ENCODE measurements at places on chromosomes 16 and 17. TPM values are rescaled to one million over a fixed set of nuclear protein-coding genes. Genes with fewer than 3 reads are reported as not detected.

GRCh38 chr17:40355123-40355803 lies 9.3 kb downstream of the GJD3 start:
- peak; percentile 91 for DNase-seq

UNC45B gene
- 0.06 TPM for polyA plus RNA-seq

GRCh38 chr17:41483531-41483930 lies 2.6 kb upstream of the KRT35 start:
- DNase-seq: no peak

DNA sequence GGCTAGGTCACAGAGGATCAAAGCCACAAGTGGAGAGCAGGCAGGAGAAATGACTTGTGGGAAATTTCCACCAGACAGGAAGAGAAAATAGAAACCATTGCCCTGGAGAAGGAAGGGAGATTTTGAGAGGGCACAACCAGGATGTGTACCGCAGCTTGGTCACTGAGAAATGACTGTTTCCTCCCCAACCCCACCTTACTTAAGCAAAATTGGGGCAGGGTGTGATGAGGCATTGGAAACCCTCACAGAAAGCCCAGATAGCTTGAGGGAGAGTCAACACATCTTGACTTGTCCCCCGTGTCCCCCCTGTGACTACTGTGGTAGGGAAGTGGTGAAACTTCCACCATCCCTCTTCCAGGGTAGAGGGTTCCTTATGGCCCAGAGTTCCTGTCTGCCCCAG lies 113.5 kb upstream of the FAM20A start:
- DNase-seq: no peak

DNA sequence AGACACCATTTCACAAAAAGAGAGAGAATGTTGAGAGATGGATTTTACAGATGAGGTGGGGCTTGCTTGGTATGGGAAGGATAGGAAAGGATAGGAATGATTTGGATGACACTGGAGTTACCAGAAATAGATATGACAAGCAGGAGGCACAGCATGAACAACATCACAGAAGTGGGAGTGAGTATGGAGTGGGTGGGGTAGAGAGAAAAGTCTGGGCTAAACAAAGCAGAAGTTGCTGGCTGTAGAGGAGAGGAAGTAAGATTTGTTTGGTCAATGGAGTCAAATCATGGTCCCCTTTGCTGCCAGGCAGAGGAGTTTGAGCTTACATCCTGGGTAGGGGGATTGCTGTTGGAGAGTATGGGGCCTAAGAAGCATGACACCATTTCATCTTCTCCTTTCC lies 101.7 kb downstream of the VAT1L start:
- DNase-seq: no peak

- no peak for DNase-seq
Measured at GRCh38 chr16:544517-544916, 15.7 kb upstream of the PRR35 start.

DNA sequence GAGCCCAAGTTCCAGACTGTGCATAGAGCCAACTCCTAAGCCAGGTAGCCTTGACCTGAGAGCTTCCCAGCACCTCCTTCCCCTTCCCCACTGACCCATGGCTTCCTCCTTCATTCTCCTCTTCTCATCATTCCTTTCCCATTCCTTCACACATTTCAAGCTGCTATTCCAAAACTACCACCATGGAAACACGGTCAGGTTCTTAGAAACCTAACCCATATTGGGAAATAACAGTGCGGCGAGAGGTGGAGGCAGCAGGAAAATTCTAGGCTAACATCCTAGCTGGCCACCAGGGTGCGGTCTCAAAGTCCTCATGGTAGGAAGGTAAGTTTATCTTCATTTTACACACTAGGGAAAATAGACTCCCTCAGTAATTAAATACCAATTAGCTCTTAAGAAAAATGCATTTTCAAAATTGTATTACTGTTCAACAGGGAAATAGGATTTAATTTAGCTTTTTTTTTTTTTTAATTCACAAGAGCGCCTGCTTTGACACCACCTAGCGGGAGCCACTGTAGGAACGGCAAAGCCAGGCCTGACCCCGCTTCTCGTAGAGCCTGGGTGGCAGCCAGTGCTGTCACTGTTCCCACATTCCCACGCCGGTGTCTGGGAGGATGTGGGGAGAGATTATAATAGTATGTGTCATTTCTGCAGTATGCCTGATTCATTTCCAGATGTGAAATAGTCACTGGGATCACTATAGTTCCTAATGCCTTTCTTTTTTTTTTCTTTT lies 14.0 kb upstream of the SPHK1 start:
- no peak for DNase-seq

All from stomach (tissue), 19 donors.